Activated effector memory CD4-positive, alpha-beta T cell treated with Interleukin-2 at 50 U/mL for 16 hours (primary cell): ENCODE measurements at places on chromosomes 5 and 9.

DNA sequence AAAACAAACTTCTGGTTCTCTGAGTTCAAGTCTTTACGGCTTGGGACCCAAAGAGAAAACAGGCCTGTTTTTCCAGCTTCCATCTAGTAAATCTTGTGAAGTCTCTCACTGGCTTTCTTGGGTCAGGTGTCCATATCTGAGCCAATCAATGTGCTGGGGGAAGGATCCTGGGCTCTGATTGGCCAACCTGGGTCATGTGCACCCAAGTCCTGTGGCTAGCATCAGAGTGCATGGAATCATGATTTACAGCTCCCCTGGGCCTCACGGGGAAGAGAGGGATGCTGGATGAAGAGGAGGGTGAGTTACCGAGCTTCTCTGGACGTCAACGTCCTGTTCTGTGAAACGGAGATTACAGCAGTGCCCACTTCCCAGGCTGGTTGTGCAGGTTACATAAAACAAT, 19.4 kb downstream of the CXCL14 start:
- DNase-seq, result no peak

DNA sequence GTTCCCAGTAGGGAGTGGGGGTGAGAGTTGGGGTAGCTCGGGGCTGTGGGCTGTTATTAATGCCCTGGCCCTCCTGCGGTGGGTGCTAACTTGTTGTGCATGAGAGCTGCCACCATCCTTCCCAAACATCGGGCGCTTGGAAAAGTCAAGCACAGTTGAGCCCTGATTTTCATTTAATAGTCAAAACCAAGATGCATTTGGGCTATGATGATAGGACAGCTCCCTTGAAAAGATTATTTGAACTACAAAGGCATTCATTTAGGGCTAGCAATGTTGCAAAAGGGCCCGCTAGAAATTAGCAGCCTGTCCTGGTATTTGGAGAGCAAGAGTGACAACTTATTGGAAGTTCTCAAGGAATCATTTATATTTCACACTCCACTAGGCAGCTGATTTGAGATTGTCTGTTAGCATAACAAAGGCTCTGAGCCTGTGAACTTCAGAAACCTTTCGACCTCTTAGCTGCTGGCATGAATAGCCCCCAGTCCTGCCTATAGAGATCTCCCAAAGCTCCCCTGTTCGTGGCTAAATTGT, 128.2 kb upstream of the TMEM161B start:
- no peak for DNase-seq

- DNase-seq, result no peak
These were observed 235.0 kb downstream of the ISL1 start for GRCh38 chr5:51618234-51618633.

- no peak for DNase-seq
These were observed 37.1 kb upstream of the FAT2 start for GRCh38 chr5:151628112-151628823.

- no peak for DNase-seq
These were observed 208.2 kb downstream of the DMRTA1 start for GRCh38 chr9:22654833-22655232.

GRCh38 chr5:585556-585955, 26.6 kb upstream of the CEP72 start:
- DNase-seq, result no peak

- no peak for DNase-seq
These were observed 1.6 kb downstream of the SKP1 start for GRCh38 chr5:134174841-134175839.

DNA sequence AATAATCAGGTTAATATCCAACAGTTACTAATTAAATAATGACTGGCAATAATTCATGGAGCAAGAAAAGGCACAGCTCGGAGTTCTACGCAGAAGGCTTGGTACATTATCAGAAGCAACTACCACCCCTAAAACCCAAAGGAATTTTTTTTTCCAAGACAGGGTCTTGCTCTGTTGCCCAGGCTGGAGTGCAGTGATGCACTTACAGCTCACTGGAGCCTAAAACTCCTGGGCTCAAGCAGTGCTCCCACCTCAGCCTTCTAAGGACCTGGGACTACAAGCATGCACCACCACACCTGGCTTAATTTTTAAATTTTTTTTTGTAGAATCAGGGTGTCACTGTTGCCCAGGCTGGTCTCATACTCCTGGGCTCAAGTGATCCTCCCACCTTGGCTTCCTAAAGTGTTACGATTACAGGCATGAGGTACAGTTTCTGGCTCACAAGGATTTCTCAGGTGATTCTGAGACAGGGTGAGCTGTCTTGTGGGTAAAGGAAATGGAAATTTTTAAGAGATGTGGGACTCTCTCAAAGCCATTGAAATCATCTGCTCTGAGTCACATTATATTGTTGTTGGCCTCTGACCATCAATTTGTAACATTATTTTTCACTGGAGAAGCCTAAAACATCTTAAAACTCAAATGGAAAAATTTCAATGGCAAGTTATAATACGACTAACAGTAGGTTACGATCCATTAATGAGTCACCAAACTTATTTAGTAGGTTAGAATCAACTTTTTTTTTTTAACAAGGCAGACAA, 19.7 kb upstream of the HSDL2 start:
- no peak for DNase-seq

DNA sequence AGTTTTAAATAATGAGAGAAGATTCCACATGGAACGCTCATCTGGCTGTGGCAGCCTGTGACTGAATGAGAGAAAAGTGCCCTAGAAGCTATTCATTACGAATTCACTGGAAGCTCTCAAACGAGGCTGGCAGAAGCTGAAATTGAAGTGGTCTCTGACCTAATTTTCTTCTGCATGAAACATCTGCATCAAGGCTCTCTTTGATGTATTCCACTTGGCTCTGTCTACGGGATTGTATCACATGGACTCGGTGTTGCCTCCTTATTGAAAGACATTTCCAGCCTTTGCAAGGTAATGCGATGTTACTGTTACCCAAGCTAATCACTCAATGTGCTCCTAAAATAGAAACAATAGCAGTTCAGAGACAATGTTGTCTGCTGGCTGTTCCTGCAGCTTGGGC, 246.9 kb upstream of the ZNF462 start:
- no peak for DNase-seq

DNA sequence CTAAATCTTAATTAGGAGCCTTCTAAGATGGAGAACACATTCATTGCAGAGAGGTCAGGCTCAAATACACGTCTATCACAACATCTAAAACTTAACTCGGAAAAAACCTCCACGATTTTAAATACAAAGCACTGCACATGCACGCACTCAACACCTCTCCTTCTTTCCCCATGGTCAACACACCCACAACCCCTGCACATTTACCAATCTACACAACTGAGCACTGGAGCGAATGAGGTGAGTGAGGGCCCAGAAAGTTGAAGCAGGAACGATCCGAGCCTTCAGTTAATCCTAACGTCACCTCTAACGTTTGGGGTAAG, 278 bp upstream of the NIPSNAP3A start:
- no peak for DNase-seq

- DNase-seq, result no peak
These were observed 17.5 kb upstream of the ROPN1L start for GRCh38 chr5:10424124-10424731.

DNA sequence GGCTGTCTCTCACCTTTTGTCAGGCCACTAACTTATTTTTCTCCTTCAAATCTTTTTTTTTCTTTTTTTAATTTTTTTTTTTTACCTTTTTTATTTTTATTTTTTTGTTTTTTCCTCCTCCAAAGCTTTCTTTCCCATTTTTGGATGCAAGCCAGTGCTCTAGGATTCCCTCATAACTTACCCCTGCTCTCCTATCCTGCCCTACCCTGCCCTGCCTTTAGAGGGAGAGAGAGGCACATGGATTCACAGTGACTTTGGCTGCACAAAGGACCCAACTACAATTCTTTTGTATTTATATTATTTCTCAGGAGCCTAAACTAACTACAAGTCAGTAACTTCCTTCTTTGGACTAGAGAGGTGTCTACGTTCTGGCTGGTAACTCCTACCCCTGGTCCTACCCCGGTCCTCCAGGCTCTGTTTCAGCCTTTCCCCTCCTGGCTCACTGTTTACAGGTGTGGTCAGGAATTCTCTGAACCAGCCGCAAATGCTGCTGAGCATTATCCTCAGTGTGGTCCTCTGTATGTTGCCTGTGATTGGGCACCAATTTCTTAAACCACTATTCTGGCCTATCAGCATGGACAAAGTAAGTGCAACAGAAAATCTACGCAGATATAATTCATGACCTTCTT, 8.4 kb upstream of the RUSC2 start:
- no peak for DNase-seq

DNA sequence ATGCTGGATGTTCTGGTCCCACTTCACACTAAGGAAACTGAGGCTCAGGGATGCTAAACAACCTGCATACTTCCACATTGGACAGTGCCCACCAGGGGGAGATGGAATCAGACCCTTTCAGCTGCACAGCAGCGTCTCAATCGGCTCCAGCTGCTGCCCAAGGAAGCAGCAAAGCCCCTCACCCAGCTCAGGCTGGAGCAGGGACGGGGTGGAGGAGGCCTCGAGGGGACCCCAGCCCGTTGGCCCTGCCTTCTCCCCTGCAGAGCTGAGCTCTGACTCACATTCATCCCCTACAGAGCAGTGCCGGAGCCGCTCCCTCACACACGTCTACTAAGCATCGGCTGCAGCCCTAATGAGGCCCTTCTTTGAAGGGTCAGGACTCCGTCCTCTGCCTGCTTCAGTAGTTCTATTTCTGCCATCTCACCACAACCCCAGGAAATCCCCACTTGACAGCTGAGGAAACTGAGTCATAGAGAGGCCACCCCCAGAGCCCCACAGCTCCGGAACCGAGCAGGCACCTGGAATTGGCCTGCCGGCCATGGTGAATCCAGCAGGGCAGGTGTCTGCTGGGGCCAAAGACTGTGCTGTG, 21.5 kb upstream of the SUSD3 start:
- no peak for DNase-seq

- DNase-seq, result no peak
These were observed 105.7 kb downstream of the DTWD2 start for GRCh38 chr5:118882666-118883065.

GRCh38 chr5:56024810-56025150, 30.0 kb upstream of the IL6ST start:
- no peak for DNase-seq

GRCh38 chr5:14211818-14212803, 69.0 kb downstream of the TRIO start:
- no peak for DNase-seq

GRCh38 chr5:35158622-35159369, 71.5 kb downstream of the PRLR start:
- DNase-seq, result no peak

DNA sequence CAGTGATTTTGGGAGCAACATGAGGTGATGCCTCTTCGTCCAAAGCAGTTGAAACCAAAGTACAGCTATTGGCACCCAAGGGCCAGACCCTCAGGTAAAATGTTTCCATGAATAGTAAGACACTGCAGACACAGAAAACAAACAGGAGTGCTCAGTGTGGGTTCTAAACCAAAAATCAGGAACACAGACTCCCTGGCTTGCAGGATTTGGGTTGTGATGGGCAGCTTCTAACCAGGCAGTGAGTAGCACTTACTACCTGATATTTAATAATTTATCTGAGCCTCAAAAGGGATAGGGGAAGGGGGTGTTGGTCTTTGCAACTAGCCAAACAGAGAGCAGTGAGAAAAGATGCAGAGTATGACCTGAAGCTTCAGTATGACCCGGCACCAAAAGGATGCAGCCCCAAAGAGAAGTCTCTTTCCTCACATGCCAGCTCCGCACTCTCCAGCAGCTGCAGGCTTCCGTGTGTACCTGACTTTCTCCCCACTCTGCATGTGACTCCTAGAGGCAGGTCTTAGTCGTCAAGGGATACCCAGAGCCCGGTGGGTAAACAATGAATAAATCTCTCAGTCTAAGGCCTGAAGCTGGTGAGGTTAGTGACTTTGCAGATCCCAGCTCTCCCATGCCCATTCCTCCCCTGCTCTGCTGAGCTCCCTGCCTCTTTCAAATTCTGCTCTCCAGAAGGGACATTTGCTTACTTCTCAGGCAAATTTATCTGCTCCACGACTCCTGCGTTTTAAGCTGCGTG, 105.4 kb upstream of the SPOCK1 start:
- no peak for DNase-seq

GRCh38 chr9:103669296-103669695, 424.8 kb upstream of the SMC2 start:
- no peak for DNase-seq

- no peak for DNase-seq
These were observed 15.5 kb upstream of the TARS1 start for GRCh38 chr5:33425314-33425713.

DNA sequence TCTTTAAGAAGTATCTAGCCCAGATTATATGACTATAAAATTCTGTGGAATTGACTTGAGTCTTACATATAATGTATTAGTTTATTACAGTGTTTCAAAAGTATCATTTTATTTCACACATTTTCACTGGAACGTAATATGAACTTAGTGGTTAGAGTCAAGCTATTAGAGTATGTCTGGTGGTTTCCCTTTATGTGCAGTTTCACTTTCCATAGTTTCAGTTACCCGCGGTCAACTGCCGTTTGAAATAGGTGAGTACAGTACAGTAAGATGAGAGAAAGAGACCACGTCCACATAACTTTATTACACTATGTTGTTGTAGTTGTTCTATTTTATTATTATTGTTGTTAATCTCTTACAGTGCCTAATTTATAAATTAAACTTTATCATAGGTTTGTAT, 50.5 kb downstream of the COMMD10 start:
- DNase-seq, result no peak

DNA sequence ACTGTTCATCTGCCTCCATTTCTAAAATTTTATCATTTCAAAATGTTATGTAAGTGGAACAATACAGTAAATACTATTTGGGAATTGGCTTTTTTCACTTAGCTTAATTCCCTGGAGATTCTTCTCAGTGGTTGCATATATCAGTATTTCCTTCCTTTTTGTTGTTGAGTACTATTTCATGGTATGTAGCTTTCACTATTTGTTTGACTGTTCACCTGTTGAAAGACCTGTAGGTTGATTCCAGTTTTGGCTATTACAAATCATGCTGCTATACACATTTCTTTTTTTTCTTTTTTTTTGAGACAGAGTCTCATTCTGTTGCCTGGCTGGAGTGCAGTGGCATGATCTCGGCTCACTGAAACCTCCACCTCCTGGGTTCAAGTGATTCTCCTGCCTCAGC, 33.0 kb upstream of the PWWP2A start:
- no peak for DNase-seq

GRCh38 chr9:103755986-103756385, 338.1 kb upstream of the SMC2 start:
- no peak for DNase-seq

DNA sequence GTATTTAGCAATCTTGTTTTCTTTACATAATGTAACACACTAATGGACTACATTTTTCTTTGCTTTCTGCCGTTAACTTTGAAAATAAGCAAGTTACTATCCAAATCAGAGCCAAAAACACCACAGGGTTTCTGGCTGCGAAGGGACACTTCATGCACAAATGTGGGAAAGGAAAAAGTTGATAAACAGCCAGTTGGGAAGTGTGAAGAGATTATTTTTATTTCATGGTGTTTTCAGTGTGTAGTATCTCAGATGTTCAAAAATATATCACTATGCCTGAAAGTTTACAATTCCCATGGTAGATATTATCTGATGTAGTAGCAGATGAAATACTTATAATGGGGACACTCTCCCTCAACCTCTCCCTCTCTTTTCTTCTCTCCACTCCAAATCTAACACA, 135.3 kb downstream of the CETN3 start:
- no peak for DNase-seq

GRCh38 chr5:88675708-88676636, 207.0 kb downstream of the MEF2C start:
- no peak for DNase-seq
